ENCODE measurements at places on chromosomes 16 and 17. TPM values are rescaled to one million over a fixed set of nuclear protein-coding genes. Genes with fewer than 3 reads are reported as not detected.

TCF25 gene
- total RNA-seq = 74.6 TPM

KRT12 gene
- not detected for total RNA-seq

SYCE1L gene
- 7.3 TPM for total RNA-seq

RRN3 gene
- total RNA-seq = 40.4 TPM

ORC6 gene
- total RNA-seq = 47.0 TPM

CASKIN1 gene
- total RNA-seq = 0.35 TPM

WFIKKN1 gene
- total RNA-seq = 0.23 TPM

MMP2 gene
- 11.5 TPM for total RNA-seq

HP gene
- not detected for total RNA-seq

FBXO39 gene
- not detected for total RNA-seq

NOL3 gene
- 73.1 TPM for total RNA-seq

ABCA6 gene
- total RNA-seq = not detected

MYO1C gene
- total RNA-seq = 136 TPM

TMIGD1 gene
- total RNA-seq = not detected

CD7 gene
- 0.07 TPM for total RNA-seq

ITGAX gene
- 1.1 TPM for total RNA-seq

LRRC3C gene
- total RNA-seq = not detected

RNF227 gene
- total RNA-seq = 1.2 TPM

C1QL1 gene
- 30.6 TPM for total RNA-seq

MEFV gene
- total RNA-seq = 0.12 TPM

NPIPA8 gene
- 0.37 TPM for total RNA-seq

SLC16A11 gene
- not detected for total RNA-seq

SGCA gene
- 2.7 TPM for total RNA-seq

KRT27 gene
- total RNA-seq = not detected

NACA2 gene
- total RNA-seq = not detected

DNASE1 gene
- total RNA-seq = 1.4 TPM

C16orf96 gene
- not detected for total RNA-seq

KRT33B gene
- not detected for total RNA-seq

TERB1 gene
- not detected for total RNA-seq

ERAL1 gene
- 88.1 TPM for total RNA-seq

IKZF3 gene
- total RNA-seq = not detected
